ENCODE measurements at places on chromosomes 4 and X.

DNA sequence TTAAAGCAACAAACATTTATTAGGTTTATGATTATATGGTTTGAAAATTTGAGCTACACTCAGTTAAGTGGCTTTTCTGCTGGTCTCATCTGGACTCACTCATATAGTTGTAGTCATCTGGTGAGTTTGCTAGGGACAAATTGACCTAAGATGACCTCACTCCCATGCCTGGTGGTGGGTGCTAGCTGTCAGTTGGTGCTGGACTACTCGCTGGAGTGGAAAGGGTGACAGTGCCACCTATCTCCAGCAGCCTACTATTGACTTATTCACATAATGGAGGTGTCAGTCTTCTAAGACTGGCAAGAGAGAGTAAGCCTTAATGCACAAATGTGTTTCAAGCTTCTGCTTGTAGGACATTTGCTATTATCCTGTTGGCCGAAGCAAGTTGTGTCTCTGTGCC, 88.2 kb downstream of the TASL start:
- no peaks in the 10 kb centered on the region for H3K36me3 ChIP-seq
- H3K27ac ChIP-seq = no peak overlapping the region
- no peaks in the 10 kb centered on the region for H3K27me3 ChIP-seq
- H3K4me1 ChIP-seq = no peaks in the 10 kb centered on the region
- DNase-seq = no peak

DNA sequence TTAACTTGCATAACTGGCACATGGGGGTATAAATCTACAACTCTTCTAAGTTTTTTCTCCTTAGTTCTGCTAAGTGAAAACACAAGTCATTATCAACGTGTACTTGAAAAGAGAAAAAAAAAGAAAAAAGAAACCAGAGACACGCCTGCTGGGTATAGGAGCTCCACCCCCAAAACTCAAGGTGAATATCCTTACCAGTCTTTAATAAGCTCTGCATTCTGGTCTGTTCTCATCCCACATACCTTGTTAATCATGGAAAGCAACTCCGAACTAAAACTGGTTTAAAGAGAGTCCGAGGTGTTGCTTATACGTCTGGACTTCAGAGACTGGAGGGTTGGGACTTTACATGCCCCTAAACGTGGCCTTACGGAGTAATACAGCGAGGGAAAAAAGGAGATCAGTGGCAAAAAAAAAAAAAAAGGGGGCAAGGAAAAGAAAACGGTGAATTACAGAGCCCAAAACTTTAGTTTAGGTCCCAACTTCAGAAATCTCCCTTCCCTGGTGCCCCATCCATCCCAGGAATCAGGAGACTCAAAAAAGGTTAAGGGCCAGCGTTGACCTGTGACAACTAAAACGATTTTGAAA, 1.0 kb downstream of the PGRMC2 start:
- H3K36me3 ChIP-seq = peaks cover 44% of the 10 kb centered on the region
- peak; percentile 29 for DNase-seq
- no peaks in the 10 kb centered on the region for H3K27me3 ChIP-seq
- no peaks in the 10 kb centered on the region for H3K4me1 ChIP-seq

DNA sequence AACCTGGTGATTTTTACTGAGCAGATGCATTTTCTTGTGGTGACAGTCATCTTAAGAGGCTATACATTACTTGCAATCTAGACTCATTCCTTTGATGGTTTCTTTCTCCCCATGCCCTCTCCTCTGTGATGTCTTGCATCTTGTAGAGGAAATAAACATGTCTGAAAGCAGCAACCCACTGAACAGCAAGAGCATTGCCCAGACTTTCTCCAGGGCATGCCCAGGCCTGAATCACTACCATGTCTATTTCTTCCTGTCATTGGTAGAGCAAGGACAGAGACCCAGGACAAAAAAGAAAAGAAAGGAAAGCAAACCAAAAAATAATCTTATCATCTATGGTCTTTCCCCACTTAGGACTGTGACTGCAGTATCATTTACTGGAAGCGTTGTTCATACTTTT, 326.1 kb downstream of the HNRNPD start:
- no peaks in the 10 kb centered on the region for H3K36me3 ChIP-seq
- H3K27me3 ChIP-seq = peaks cover 26% of the 10 kb centered on the region
- DNase-seq = no peak
- no peak overlapping the region for H3K27ac ChIP-seq
- no peaks in the 10 kb centered on the region for H3K4me1 ChIP-seq

DNA sequence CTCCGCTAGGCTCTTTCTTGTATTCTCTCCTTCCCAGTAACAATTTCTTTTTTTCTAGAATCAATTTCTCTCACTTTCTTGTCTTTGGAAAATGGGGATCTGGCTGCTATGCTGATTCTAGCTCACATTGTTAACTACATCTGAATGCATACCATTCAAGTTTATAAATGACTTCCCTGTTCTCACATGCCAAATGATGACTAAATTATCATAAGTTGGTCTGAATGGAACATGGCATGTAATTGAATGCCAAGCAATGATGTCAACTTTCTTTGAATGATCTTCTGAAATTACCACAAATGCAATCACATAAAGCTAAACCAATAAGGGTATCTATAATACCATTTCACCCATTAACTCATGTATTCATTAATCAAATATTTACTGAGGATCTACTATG, 2.7 kb upstream of the ITM2A start:
- H3K4me3 ChIP-seq = no peak overlapping the region
- H3K27me3 ChIP-seq = no peaks in the 10 kb centered on the region
- no peak for DNase-seq
- H3K4me1 ChIP-seq = no peaks in the 10 kb centered on the region
- no peak overlapping the region for H3K27ac ChIP-seq
- H3K36me3 ChIP-seq = no peaks in the 10 kb centered on the region

DNA sequence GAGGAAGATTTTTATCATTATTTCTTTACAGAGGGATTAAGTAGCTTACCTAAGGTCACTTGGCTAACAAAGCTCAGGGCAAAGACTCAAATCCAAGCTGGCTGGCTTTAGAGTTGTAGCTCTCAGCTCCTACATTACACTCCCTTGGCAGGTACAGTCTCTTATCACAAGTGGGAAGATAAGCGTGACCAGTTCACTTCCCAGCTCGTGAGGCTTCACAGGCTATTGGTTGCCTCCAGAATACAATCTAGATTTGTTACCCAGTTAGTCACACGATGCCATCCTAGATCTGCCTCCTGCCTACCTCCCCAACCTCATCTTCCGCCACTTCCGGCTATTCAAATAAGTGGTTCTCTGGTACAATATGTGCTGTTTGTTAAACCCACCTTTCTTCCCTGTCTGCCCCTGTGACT, 3.7 kb downstream of the MMRN1 start:
- no peak for DNase-seq
- no peak overlapping the region for H3K27ac ChIP-seq
- H3K36me3 ChIP-seq = no peaks in the 10 kb centered on the region
- H3K4me3 ChIP-seq = no peak overlapping the region

DNA sequence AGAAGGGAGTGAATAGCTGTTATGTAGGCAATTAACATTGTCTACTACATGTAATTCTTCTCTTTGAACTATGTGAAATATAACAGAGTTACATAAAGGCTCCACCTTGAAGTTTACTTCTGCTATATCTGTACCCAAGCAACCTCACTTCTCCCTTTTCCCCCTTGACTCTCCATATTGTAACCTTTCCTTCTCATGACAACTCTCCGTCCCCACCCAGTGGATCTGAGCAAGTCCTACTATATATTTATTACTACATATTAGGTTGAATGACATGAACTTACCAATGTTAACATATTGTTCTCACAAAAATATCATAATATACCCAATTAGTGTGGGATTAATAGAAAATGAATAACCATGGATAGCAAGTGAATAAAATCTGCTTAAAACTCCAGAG, 93.2 kb upstream of the ATP8A1 start:
- H3K27ac ChIP-seq = no peak overlapping the region
- H3K4me1 ChIP-seq = no peaks in the 10 kb centered on the region
- H3K27me3 ChIP-seq = no peaks in the 10 kb centered on the region
- no peaks in the 10 kb centered on the region for H3K36me3 ChIP-seq
- DNase-seq = peak; percentile 39
- H3K4me3 ChIP-seq = no peak overlapping the region

Data from SK-N-SH (cell line).